Activated T-cell treated with anti-CD3 and anti-CD28 coated beads, Interleukin-2, amount 50 U/mL, for 72 hours (primary cell): ENCODE measurements at places on chromosomes 5 and 9. TPM values are rescaled to one million over a fixed set of nuclear protein-coding genes. Genes with fewer than 3 reads are reported as not detected.
A peak's percentile ranks its signal among the peaks of the same experiment; 100 is the strongest.

Gene ENTPD2
- 0.48 TPM for total RNA-seq

Gene SAXO1
- not detected for total RNA-seq

Gene NDUFAF2
- 29.6 TPM for total RNA-seq

Gene CHSY3
- not detected for total RNA-seq

- peak; percentile 55 for DNase-seq
- H3K27me3 ChIP-seq: peaks cover 85% of the 10 kb centered on the region
- H3K4me1 ChIP-seq: peaks cover 23% of the 10 kb centered on the region
- no peaks in the 10 kb centered on the region for H3K36me3 ChIP-seq
- no peak within 1 kb of the TSS for H3K27ac ChIP-seq
- peak within 1 kb of the TSS; percentile 87 for H3K4me3 ChIP-seq
Measured at GRCh38 chr5:115816226-115817081, at the start of gene CDO1. TSS of gene CDO1 (minus strand) at chr5:115816659. CDS start at chr5:115816397, 262 bp downstream.

- peaks cover 79% of the 10 kb centered on the region for H3K4me1 ChIP-seq
- H3K27ac ChIP-seq: no peak overlapping the region
- DNase-seq: peak; percentile 57
Measured at GRCh38 chr9:113523421-113524141, 60.1 kb downstream of the RGS3 start.
